Germinal center (tissue), 1 donor: ENCODE measurements at places on chromosomes 12 and 14.

- DNase-seq: no peak
Measured at GRCh38 chr12:66776974-66777373, 98.1 kb upstream of the GRIP1 start.

GRCh38 chr12:97246368-97246767, 216.2 kb upstream of the RMST start:
- no peak for DNase-seq

DNA sequence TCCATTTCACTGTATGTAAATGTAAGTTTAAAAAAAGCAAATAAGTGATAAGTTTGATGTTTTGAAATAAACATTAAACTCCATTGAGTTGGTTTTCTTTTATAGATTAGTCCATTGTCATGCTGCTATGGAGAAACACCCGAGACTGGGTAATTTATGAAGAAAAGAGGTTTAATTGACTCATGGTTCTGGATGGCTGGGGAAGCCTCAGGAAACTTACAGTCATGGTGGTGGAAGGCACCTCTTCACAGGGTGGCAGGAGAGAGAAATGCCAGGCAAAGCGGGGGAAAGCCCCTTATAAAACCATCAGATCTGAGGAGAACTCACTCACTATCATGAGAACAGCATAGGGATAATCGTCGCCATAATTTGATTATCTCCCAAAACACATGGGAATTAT, 48.4 kb upstream of the OXA1L start:
- no peak for DNase-seq

GRCh38 chr12:39866135-39866534, 239.7 kb downstream of the SLC2A13 start:
- DNase-seq: no peak

DNA sequence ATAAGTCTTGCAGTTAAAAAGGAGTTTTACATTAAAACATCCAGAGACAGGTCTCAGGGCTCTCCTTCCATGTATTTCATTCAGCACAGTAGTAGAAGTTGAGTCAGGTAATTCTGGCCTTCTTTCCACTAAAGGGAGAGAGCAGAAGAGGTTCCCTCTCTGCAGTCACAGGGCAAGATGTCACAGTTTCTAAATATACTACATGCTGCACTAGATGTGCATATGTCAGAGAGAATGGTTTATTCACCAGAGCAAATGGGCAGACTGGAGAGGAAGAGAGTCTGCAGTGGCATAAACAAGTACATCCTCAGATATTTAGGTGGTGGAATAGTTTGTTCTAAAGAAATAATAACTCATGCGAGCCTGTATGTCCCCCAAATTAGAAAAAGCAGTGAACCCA, 132.0 kb downstream of the KICS2 start:
- DNase-seq: no peak

GRCh38 chr14:56027916-56028712, 90.1 kb upstream of the PELI2 start:
- DNase-seq: no peak

DNA sequence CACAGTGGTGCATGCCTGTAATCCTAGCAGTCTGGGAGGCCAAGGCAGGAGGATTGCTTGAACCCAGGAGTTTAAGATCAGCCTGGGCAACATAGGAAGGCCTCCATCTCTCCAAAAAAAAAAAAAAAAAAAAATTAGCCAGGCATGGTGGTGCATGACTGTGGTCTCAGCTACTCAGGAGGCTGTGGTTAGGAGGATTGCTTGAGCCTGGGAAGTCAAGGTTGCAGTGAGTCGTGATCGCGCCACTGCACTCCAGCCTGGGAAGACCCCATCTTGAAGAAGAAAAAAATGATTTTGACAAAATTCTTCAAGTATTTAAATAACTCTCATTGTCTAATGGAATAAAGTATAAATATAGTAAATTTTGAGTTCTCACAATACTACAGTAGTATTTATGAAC, 219.2 kb upstream of the SSTR1 start:
- DNase-seq: no peak

DNA sequence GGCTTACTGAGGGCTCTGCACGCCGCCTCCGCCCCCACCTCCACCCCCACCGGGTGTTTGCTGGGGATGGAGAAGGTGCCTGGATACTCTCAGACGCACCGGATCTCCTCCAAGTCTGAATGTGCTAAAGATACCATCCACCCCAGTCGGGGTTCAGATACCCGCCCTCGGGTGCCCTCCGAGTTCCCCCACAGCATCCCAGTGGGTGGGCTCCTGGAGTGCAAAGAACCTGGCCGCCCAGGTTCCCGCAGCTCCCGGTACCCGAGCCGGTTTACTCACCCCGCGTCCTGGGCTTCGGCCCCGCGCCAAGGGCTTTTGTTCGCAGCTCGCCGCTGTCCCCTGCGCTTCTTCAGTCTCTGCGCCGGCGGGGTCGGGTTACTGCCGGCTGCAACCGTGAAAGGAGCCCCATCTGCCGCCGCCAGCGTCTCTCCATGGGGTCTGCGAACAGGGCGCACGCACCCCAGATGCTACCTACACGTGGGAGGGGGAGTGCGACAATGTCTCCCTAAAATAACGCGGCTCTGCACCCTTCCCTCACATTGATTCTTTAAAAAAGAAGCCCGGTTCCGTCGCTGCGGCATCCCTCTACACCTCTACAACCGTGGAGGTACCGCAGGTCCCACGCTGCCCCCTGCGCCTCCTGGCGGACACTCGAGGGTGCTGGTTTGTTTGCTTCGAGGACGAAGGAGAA, at the start of gene CCDC177:
Gene CCDC177 (minus strand): TSS at position 609 of the 691 bp plus-strand sequence. CDS start 1,249 bp downstream, outside the sequence.
- peak; percentile 82 for DNase-seq
